ENCODE measurements at places on chromosomes 13 and 19. TPM values are rescaled to one million over a fixed set of nuclear protein-coding genes. Genes with fewer than 3 reads are reported as not detected.

Gene ZNF28
- 10.2 TPM for polyA plus RNA-seq

Gene STOML3
- polyA plus RNA-seq = not detected

Gene ETV2
- 0.61 TPM for polyA plus RNA-seq

Gene CYP4F8
- not detected for polyA plus RNA-seq

Gene ZNF665
- 13.7 TPM for polyA plus RNA-seq

Gene ZNF90
- polyA plus RNA-seq = 2.4 TPM

Gene IL17D
- 0.10 TPM for polyA plus RNA-seq

Gene ANGPTL8
- not detected for polyA plus RNA-seq

Gene CGB7
- polyA plus RNA-seq = not detected

Gene TEX101
- polyA plus RNA-seq = not detected

GRCh38 chr19:39983695-39984300 is 12.8 kb downstream of the PSMC4 start:
- no peak for DNase-seq

- DNase-seq = no peak
These were observed 409.7 kb downstream of the KCNRG start for GRCh38 chr13:50424993-50425392.

- DNase-seq = no peak
These were observed 90.9 kb upstream of the TRPC4 start for GRCh38 chr13:37960427-37960826.

DNA sequence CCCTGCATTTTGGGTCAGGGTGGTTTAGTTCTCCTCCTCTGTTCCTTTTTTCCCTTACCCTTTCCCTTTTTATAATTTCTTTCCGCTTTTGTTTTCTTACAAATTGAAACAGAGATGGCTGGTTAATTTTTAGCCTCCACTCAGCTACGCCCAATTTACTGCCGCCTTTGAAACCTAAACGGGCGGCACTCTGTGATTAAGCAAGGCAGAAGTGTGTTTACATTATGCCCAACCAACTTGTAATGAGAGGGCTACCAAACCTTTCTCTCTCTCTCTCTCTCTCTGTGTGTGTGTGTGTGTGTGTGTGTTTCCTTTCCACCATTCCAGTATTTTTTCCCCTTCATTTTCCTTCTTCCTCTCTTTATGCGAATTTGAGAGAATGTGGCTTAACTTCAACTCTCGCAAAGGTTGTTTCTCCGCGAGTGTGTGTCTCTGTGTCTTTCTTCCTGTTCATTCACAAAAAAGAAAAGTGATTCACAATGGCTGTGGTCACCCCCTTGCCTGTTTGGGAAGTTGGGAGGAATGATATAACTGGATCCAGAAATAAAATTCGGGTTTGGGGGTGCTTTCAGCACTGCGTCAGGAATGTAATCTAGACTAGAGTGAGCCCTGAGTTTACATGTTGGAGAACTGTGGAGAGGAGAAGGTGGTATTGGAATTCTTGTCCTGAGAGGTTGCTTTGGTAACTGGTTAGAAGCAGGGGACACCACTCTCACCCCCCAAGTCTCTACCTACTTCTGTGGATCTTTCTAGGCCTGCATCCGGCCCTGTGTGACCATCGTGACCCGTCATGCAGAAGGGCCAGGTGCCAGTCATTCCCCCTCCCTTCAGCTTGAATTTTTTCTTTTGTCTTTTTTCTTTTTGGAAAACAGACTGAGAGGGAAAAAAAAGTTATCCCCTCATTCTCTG is 31.4 kb downstream of the NFIX start:
- DNase-seq = no peak

GRCh38 chr19:10134040-10134439 is 14.3 kb upstream of the EIF3G start:
- no peak for DNase-seq

DNA sequence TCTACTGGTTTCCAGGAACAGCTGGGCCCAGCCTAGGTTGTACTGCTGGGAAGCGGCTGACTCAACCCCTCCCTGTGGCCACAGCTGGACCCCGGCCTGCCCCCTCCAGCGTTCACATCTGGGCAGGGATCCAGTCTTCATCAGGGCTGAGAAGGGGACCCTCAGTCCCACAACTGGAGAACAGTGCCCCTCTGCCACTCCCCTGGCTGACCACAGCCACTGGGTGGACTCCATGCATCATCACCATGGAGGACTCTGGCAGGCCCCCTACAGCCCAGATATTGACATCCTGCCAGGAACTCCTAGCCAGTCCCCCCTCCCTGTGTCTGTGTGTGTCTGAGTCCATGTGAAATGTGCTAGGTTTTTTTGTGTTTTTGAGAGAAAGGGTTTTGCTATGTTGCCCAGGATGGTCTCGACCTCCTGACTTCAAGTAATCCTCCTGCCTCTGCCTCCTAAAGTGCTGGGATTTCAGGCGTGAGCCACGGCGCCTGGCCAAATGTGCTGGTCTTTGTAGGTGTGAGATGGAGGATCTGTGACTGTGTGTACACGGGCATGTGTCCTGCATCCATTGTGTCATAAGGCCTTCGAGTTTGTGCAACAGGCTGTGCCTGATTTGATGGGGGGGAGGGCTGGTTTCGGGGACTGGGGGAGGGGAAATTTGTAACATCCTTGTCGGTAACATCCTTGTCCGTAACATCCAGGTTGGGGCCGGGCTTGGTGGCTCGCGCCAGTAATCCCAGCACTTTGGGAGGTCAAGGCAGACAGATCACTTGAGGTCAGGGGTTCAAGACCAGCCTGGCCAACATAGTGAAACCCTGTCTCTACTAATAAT is 4.0 kb upstream of the HOOK2 start:
- no peak for DNase-seq

DNA sequence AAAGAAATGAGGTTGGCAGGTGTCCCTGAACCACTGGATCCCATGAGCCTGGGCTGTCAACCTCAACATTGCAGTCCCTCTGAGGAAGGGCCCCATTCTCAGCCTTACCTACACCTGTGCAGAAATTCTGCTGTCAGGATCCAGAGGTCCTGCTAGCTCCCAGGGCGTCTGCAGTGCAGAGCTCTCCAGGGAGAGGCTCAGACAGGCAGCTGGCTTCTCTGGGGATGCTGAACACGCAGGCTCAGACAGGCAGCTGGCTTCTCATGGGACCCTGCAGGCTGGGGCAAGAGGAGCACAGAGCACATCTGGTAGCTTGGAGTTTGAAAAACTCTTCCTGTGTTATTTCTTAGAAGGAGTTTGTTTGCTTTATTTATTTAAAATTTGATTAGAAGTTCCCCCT is 50.9 kb downstream of the TMEM255B start:
- no peak for DNase-seq

GRCh38 chr19:48495396-48495795 is 16.2 kb downstream of the LMTK3 start:
- DNase-seq = no peak

GRCh38 chr13:49836516-49836915 is 44.0 kb upstream of the KPNA3 start:
- DNase-seq = no peak

- DNase-seq = no peak
These were observed 56.0 kb upstream of the ARGLU1 start for GRCh38 chr13:106623799-106624460.

- no peak for DNase-seq
These were observed 699.0 kb downstream of the FGF9 start for GRCh38 chr13:22369840-22370239.

DNA sequence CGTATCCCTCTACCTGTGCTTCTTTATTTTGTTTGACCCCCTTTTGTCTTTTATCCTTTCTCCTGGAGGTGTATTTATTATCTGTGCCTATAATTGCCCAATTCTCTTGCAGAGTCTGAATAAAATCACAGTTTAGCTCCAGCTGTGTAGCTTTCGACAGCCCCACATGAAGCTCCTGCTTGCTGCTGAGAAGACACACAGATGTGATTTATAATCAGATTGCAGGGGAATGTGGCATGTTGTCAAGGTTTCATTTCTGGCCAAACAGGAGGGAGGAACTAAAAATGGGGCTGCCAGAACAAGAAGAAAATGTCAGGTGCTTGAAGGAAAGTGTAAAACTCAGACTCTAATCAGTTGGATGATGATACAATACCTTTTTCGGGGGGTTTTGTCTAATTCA is 22.7 kb downstream of the CCNA1 start:
- DNase-seq = no peak

DNA sequence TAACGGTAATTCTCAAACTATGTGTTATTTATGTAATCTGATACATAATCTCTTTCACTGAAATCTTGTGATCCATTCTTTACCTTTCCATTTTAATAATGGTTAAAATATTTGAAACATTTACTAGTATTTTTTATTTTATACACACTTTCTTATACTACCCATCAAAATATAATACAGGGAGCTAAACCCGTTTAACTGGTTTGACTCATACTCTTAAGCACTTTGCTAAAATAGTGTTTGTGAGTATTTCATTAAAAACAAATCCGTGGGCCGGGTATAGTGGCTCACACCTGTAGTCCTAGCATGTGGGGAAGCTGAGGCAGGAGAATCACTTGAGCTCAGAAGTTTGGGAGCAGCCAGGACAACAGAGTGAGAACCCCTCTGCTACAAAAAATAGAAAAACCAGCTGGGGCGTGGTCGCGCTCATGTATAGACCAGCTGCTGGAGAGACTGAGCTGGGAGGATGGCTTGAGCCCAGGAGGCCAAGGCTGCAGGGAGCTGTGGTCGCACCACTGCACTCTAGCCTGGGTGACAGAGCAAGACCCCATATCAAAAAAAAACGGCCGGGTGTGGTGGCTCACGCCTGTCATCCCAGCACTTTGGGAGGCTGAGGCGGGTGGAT is 43.8 kb upstream of the DCUN1D2 start:
- DNase-seq = no peak

DNA sequence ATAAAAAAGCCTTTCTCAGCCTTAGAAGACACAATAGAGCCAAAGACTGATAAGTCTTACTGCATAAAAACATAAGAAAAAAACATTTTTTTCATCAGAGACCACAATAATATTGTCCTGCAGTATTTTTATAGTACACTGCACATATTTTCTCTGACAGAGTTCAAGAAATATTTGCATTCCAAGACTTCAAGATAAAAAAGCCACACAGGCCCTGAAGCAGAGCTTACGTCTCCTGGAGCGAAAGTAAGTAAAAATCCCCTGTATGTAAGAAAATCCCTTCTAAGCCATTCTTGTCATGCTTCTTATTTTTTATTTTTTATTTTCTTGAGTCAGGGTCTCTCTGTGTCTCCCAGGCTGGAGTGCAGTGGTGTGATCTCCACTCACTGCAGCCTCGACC is 755.9 kb downstream of the LIG4 start:
- DNase-seq = no peak

DNA sequence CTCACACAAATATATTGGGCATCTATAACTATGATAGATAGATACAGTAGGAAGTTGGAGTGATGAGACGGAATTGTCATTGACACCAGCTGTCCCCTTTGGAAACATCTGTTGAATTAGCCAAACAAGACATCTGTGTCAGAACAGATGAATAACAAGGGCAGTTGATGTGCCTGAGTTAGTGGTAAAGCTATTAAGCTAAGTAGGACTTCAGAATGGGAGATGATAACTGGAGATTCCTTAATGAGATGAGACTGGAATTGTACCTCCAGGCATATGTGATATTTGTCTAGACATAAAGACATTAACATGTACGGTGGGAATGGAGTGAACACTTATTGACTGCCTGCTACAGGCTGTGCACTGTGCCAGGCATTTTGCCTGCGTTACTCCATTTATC is 78.7 kb downstream of the MBNL2 start:
- no peak for DNase-seq

GRCh38 chr19:39515551-39516191 is 732 bp downstream of the SELENOV start:
- DNase-seq = peak; percentile 23

GRCh38 chr13:36919171-36919832 is 736 bp downstream of the SMAD9 start:
- no peak for DNase-seq

- DNase-seq = peak; percentile 52
These were observed 1.4 kb downstream of the ING1 start for GRCh38 chr13:110714797-110715394.

DNA sequence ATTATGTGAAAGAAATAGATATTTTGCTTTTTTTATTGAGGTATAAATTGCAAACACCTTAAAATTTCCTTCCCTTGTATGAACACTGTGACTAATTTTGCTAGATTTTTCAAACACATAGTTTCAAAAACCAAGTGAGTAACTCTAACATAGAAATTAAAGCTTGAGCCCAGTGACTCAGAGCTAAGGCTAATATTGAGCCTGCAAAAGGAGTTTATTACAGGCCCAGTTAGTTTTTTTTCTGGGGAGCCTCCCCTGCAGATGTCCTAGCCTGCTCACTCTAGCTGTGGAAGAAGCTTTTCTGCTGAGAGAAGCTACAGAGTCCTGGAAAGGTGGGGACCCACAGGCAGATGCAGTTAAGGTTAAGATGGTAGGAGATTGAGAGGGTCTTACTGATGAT is 3.4 kb downstream of the ZNF430 start:
- DNase-seq = no peak

DNA sequence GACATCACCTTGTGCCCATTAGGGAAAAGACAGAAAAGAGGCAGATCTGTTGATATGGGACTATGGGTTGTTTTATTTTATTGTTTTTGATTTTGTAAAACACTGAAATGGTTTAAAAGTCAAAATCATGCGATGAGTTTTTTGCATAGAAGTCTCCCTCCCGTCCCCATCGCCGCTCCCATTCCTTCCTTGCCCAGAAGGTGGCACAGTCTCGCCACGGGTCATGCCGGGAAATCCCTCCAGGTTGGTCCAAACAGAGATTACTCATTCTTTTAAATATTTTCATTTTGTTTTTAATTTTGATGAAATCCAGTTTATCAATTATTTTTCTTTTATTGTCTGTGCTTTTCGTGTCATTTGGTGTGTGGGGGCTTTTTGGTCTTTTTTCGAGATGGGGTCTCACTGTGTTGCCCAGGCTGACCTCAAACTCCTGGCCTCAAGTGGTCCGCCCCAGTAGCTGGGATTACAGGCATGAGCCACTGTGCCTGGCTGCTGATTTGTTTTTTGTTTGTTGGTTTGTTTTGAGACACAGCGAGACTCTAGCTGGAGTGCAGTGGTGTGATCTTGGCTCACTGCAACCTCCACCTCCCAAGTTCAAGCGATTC is 9.2 kb downstream of the PGPEP1 start:
- no peak for DNase-seq

GRCh38 chr13:74070065-74070464 is 64.1 kb downstream of the KLF12 start:
- DNase-seq = no peak

- no peak for DNase-seq
These were observed 15.7 kb downstream of the CAB39L start for GRCh38 chr13:49428041-49428763.

DNA sequence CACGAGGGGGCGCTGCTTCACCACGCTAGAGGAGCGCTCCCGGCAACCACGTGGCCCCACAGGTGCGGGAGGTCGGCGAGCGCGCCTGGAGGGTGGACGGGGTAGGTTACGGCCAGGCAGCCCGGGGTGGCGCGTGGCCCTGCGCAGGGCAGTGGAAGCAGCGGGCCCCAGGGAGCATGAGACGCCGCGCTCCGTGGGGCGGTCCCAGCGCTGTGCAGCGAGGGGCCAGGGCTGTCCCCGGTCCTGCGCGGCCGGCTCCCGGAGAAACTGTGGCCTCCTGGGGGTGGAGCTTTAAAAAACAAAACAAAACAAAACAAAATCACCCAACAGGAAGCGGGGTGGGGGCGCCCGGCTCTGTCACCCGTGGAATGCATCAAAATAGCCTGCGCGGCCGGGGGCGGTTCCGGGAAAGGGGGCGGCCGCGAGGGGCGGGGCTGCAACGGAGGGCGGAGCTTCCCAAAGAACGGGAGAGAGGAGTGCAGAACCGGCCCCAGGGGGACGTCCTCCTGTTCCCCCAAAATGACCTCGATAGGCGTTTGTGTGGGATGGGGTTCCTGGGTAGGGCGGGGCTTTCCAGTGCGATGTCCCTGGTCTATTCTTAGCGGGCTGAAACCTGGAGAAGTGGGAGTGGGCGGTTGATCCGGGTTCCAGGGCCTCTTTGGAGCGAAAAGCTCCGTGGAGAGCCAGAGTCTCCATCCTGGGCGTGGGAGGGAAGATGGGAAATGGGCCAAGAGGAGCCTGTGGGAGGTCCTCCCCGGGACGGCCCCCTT is 27.3 kb downstream of the NUMBL start:
- peak; percentile 90 for DNase-seq
